ENCODE measurements at places on chromosomes 12 and 14.

DNA sequence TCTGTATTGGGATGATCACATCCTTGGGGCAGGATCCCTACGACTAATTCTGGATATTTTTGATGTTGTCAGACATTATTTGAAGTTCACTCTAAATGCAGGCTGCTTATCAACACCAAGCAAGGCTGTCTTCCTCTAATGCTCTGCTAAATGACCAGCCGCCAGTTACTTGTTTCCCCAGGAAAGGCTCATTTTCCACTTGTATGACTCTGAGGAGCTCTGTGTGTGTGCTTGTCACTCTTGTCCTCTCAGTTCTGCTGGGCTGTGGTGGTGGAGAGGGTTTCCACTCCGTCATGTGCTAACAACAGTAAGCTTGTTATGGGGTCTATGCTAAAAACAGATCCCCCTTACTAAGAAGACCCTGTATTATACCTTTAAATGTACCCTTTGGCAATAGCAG, 42.1 kb downstream of the ATL1 start:
- DNase-seq: no peak

- DNase-seq: no peak
Observed at GRCh38 chr14:104592292-104592672, 12.3 kb downstream of the TMEM179 start.

DNA sequence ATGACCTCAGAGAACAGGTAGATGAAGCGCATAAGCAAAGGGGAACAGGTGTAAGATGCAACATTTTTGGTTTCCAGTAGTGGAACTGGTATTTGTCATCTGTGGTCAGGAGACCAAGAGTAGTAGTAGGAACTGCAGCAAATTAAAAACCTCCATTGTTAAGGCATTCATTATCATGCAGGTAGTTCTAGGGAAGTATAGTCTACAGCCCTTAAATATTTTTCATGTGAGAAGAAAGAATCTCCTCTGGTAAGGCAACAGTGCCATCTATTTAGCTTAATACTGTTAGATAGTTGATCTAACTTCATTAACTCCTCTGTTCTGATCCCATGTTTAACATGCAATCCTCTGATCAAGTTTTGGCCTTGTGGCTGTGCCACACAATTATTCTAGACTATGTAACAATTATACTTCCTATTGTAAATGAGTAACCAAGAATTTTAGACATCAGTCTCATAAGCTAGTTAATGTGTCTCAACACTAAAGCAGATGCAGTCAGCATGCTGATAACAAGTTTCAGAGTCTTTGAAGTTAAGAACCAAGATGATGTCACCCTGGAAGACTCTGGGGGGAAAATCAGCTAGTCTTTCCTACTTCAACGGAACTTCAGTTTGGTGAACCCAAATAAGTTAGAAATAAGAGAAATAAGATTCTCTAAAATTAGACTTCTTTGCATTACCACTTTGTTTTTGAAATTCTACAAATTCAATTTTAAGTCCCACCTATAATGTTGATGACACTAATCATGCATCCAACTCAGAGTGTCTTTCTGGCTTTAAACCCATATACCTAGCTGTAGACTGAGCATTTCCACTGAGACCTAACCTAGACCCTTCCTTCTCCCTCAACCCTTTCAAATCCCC, 70.9 kb downstream of the STXBP6 start:
- DNase-seq: no peak

GRCh38 chr14:66238969-66239368, 247.2 kb upstream of the CCDC196 start:
- no peak for DNase-seq

Measured in COLO829 (cell line).